Mucosa of descending colon (tissue), 3 donors: ENCODE measurements at places on chromosomes 3 and 15. TPM values are rescaled to one million over a fixed set of nuclear protein-coding genes. Genes with fewer than 3 reads are reported as not detected.
A peak's percentile ranks its signal among the peaks of the same experiment; 100 is the strongest.

DNA sequence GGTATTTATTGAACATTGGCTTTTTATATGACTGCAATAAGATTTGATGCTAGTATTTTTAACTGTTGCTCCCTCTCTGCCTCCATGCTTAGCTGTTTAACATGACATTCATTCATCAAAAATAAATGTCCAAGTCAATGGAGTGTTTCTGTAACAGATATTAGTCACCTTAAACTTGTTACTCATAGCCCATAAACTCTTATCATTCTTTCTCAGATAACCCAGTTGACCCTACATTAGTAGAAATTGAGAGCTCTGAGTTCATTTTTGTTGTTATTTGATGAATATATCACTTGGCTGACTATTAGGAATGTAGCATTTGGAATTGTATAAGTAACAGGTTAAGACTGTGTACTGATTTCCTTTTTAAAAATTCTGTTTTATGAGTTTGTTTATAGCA is 201.1 kb downstream of the UBE2E2 start:
- no peak for DNase-seq

The TRPM1 gene
- not detected for total RNA-seq

- no peak for DNase-seq
Measured at GRCh38 chr3:121592856-121593702, at the start of gene FBXO40. TSS of gene FBXO40 (plus strand) at chr3:121593379. CDS start at chr3:121620576, 27,197 bp downstream.

DNA sequence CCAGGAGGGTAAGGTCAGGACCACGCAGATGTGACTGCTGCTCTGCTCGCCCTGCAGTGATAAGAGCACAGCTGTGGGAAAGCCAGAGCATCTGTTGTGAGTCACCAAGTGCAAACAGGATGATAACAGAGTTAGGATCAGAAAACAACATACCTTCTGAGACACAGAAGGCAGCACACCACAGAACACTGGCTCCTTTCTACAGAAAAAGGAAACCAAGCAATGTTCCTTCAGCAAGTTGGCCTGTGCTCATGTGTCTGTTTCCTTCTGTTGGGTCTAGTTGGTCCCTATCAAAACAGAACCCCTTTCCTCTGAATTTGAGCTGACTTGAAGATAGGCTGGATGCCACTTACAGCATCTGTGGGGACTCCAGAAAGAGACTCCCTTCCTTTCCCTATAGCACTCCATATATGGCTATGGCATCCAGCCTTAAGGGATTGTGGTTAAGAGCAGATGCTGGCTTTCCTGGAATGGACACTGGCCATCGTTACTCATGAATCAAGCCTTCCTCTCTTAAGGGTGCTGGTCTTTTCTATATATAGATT is 440.7 kb upstream of the THBS1 start:
- DNase-seq, result no peak

- DNase-seq, result no peak
Measured at GRCh38 chr3:165852191-165852590, 15.0 kb upstream of the BCHE start.

DNA sequence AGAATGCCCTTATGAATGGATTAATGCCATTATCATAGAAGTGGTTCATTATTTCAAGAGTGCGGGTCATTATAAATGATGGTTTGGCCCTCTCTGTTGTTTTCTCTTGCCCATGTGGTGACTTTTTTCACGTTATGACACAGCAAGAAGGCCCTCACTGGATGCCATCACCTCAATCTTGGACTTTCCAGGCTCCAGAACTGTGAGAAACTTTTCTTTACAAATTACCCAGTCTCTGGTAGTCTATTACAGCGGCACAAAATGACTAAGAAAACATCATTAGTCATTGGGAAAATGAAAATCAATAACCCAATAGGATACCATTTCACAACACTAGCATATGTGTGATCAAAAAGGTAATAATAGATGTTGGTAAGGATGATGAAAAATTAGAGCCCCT is 119.0 kb upstream of the LPP start:
- DNase-seq, result no peak

DNA sequence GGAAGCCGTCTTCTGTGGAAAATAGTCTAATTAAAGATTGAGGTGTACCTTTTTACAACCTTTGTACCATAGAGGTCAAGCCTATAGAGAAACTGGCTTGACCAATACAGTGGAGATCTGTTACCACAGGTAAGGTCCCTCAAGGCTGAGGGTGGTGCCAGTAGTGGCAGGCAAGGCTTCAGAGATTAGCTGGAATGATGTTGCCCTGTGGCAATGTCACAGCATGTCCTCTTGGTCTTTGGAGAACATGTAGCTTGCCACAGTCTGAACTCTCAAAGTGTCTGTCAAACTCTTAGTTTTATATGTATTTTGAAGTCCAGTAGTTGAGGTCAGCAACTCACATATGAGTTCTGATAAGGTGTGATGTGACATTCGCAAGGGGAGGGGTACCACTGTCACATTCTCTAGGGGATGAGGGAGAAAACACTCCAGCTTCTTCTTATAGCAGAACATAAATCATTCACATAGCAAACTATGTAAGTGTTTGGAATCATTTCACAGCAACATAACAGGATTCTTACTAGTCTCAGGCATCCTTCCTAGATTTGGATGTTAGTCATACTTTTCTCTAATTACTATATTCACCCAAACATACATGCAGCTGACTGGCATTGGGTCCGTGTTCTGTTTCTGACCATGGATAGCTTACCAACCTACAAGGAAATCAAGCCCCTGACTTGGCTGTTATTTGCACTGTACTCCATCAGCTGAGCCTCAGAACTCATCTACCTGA is 173.6 kb downstream of the UBE2E2 start:
- no peak for DNase-seq

The TCF12 gene
- 74.1 TPM for total RNA-seq

- DNase-seq, result no peak
Measured at GRCh38 chr3:52829906-52830463, 487 bp downstream of the ITIH4 start.

DNA sequence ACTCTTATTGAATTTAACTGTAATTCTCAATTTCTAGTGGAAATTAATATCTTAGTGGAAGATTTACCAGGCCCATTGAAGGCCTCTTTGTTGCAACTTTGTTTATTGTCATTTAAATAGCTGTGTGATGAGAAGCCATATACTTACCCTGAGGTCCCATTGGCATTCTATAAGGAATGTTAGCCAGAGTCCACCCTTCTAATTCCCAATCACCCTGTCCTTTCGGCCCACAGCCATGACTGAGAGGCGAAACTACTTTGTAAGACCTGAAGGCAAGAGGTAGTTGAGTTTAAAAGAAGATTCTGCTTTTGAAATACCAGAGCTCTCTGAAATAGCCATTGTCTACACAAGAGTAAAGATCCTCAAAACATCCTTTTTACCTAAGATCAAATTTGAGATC is 290.5 kb upstream of the RARB start:
- DNase-seq, result no peak

DNA sequence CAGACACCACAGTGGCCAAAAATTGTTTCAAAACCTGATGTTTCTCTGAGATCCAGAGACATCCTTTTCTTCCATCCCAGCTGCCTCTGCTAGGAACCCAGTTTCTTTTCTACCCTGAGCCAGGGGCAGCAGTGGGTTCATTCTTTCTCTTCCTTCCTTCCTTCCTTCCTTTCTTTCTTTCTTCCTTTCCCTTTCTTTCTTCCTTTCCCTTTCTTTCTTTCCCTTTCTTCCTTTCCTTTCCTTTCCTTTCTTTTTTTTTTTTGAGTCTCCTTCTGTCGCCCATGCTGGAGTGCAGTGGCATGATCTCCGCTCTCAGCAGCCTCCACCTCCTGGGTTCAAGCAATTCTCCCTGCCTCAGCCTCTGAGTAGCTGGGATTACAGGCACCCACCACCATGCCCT is 30.7 kb upstream of the COPG1 start:
- DNase-seq, result no peak

The ZNF860 gene
- 0.70 TPM for total RNA-seq

GRCh38 chr3:16286161-16286560 is 21.1 kb downstream of the OXNAD1 start:
- DNase-seq, result no peak

The PBRM1 gene
- 56.8 TPM for total RNA-seq

DNA sequence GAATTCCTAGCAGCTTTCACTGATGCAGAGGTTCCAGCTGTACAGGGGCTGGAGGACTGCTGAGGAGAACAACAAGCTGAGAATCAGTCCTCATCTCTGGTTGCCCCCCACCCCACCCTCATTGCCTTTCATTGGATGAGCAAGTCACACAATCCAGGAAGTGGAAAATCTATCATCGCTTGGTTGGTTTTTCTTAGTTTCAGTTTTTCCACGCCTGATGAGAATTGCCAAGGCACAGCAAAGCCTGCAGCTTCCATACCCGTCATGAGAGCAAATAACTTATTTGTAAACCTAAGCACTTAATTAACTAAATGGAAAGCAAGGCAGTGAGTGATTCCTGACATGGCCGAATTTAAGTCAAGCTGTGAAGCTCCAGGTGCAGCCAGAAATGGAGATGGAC is 21.4 kb upstream of the LIPC start:
- DNase-seq, result no peak

DNA sequence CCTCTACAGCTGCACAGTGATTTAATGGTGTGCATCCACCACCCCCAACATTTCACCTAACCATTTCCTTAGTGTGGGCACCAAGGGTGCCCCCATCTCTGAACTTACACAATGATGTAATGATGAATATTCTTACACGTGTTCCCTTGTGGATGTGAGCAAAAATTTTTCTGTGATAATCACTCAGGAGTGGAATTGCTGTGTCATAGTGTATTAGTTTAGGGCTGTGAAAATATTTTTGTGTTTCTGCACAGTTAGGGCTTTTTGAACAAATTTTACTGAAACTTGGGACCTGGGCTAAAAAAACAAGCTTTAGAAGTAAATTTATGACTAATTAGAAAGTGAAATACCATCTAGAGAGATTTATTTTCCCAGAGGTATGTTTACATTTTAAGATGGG is 134.5 kb upstream of the CCNL1 start:
- no peak for DNase-seq

DNA sequence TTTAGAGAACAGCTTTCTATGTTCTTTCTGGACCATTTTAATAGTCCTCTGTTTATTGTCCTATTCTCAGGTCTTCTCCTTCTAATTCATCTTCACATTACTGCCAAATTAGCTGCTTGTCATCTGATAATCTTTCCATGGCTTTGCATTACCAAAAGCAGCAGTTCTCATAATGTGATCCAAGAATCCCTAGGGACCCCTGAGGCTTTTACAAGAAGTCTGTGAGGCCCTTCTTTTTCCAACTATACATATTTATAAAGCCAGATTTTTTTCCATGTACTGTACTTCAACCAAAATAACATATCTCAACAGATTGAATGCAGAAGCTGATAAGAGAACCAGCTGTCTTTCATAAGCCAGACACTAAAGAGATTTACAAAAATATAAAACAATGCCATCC is 162.5 kb upstream of the BFSP2 start:
- DNase-seq, result no peak

GRCh38 chr3:172752651-172753050 is 2.1 kb downstream of the ECT2 start:
- DNase-seq, result no peak

GRCh38 chr15:71800835-71801745 is 9.3 kb upstream of the NR2E3 start:
- no peak for DNase-seq

DNA sequence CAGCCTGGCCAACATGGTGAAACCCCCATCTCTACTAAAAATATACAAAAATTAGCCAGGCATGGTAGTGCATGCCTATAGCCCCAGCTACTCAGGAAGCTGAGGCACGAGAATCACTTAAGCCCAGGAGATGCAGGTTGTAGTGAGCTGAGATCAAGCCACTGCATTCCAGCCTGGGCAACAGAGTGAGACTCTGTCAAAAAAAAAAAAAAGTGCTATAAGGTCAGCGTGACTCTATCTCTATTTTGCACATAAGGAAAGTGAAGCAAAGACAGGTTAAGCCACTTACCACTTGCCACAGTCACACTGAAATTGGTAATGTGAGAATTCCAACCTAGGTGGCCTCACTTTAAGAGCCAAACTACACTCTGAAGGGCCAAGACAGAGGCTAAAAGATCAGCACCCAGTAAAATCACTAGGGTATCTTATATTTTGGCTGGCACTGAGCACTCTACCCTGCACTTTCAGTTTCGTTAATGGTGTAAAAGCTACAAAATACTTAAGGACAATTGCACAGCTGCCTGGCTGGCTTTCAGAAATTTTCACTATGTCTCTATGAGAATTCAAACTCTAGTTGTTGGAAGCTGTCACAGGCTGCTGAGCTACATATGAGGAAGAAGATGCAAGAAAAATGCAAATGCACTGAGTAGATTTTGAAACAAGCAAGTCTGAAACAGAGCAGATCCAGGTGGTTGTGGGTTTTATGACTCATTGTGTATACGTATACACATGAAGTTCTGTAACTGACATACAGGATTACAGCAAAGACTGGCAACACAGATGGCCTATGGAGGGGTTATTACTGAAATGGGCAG is 32.7 kb downstream of the TRANK1 start:
- DNase-seq, result peak; percentile 33

DNA sequence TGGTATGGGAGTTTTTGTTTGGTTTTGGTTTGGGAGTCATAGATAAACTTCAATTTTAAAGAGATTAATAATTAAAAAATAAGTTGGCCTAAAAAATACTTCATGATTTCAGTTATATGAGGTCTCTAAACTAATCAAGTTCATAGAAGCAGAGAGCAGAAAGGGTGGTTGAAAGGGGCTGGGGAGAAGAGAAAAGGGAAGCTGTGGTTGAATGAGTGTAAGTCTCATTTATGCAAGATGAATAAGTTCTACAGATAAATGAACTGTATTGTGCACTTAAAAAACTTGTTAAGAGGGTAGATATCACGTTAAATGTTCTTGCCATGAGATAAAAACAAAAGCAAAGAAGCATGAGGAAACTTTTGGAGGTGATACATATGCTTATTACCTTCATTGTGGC is 188.7 kb downstream of the NSUN3 start:
- no peak for DNase-seq

GRCh38 chr15:88385078-88385700 is 82.0 kb downstream of the MRPL46 start:
- DNase-seq, result no peak

DNA sequence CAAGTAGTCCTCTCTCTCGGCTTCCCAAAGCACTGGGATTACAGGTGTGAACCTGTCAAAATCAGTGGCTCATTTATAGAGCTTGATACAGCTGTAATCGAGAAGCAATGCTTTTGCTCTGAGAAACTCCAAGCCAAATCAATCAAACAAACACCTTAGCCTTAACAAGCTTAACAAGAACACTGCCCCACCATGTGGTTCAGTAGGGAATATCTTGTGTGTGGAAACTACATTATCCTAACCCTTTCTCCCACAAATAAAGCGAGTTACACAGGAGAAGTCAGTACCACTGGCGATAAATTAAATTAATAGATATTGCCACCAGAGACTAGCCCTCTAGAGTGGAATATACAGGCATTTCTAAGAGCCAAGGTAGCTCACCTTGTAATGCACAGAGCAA is 13.9 kb downstream of the CDAN1 start:
- no peak for DNase-seq

- DNase-seq, result no peak
Measured at GRCh38 chr15:90036343-90036742, 35.2 kb downstream of the ZNF710 start.

- no peak for DNase-seq
Measured at GRCh38 chr3:61600195-61600594, 38.8 kb downstream of the PTPRG start.

- no peak for DNase-seq
Measured at GRCh38 chr15:25784876-25785640, 78.1 kb downstream of the ATP10A start.

- DNase-seq, result no peak
Measured at GRCh38 chr15:33730815-33731214, 237.5 kb upstream of the CHRM5 start.

GRCh38 chr3:127137757-127138536 is 55.0 kb upstream of the PRR23E start:
- no peak for DNase-seq

The GP5 gene
- 0.19 TPM for total RNA-seq
